Anterior cingulate cortex (tissue), 58 donors: ENCODE measurements at places on chromosomes 11 and 22.
A peak's percentile ranks its signal among the peaks of the same experiment; 100 is the strongest.

DNA sequence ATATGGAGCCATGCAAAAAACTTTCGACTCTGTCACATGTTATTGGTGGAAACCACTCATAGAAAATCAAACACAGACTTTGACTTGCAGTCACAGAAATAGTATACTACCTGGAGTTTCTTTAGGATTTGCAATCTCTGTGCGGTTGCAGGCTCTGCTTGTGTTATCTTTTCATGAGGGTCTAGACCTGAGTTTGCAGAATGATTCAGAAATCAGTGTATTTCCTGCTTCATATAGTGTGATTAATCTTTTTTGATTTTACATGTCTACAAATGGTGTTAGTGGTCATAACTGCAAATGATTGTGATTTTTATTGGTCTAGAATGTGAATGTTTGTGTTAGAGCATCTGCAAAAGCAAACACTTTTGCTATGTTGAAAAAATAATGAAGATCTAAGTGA, 690.2 kb downstream of the NTM start:
- DNase-seq: no peak

GRCh38 chr11:134486704-134487103, 74.7 kb upstream of the B3GAT1 start:
- no peak for DNase-seq

GRCh38 chr22:45870011-45870410, 107.0 kb downstream of the WNT7B start:
- DNase-seq: no peak

GRCh38 chr11:102453302-102453695, 734 bp upstream of the TMEM123 start:
- DNase-seq: peak; percentile 18

GRCh38 chr11:1165256-1166041, 7.7 kb downstream of the MUC5AC start:
- DNase-seq: no peak

DNA sequence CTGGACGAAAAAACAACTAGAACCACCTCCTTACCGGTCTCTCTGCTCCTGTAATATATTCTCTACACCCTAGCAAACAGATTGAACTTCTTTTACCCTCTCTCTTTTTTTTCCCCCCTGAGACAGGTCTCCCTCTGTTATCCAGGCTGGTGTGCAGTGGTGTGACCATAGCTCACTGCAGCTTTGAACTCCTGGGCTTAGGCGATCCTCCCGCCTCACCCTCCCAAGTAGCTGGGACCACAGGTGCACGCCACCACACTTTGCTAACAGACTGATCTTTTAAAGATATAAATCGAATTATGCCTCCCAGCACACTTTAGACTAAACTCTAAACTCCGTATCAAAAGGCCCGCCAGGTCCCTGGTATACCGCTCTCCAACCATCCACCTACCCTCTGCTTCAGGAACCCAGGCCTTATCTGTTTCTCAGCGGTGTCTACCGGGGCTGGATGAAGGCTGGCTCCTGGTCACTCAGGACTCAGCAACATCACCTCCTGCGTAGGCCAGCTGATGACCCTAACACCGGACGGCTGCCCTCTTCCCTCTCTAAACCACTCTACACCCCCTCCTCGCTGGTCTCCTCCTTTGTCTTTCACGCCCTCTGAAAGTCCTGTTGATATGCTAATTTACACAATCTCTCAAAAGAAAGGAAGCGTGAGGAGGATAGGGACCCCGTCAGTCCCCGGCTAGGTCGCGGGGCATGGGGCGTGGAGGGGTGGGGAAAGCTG, 745 bp downstream of the C22orf39 start:
- no peak for DNase-seq

DNA sequence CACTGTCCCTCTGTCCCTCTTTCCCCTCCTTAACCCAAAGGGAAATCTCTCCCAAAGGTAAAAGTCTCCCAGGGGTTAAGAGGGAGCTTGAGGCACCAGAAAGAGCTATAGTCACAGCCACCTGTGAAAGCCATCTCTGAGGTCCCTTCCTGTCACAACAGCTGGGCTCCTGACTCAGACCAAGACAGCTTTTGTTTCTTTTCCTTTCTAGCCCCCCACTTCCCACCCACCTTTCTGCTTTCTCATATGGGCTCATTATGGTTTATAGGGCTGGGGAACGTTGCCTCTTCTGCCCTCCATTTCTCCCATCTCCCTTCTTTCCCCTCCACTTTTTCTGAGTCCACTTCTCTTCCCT, 19.1 kb downstream of the MIF start:
- no peak for DNase-seq

GRCh38 chr11:96288915-96289314, 54.1 kb downstream of the MAML2 start:
- no peak for DNase-seq

GRCh38 chr11:71309611-71310010, 57.2 kb upstream of the SHANK2 start:
- DNase-seq: no peak

GRCh38 chr11:108852701-108853100, 187.8 kb downstream of the DDX10 start:
- no peak for DNase-seq

DNA sequence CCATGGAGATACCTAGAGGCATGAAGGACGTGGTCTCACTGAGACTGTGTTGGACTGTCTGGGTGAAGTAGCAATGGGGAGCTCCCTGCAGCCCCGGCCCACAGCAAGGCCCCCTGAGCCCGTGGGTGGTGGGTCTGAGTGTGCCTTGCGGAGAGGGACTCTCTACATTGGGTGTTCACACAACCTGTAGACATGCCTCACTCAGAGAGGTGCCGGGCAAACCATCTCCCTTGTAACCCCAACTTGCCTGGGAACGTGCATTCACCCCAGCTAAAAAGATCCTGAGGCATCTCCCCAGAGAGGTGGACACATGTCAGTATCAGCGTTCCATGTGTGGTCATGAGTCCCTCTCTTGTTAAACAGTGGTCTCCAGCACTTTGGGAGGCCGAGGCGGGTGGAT, 2.1 kb downstream of the VPREB1 start:
- no peak for DNase-seq

DNA sequence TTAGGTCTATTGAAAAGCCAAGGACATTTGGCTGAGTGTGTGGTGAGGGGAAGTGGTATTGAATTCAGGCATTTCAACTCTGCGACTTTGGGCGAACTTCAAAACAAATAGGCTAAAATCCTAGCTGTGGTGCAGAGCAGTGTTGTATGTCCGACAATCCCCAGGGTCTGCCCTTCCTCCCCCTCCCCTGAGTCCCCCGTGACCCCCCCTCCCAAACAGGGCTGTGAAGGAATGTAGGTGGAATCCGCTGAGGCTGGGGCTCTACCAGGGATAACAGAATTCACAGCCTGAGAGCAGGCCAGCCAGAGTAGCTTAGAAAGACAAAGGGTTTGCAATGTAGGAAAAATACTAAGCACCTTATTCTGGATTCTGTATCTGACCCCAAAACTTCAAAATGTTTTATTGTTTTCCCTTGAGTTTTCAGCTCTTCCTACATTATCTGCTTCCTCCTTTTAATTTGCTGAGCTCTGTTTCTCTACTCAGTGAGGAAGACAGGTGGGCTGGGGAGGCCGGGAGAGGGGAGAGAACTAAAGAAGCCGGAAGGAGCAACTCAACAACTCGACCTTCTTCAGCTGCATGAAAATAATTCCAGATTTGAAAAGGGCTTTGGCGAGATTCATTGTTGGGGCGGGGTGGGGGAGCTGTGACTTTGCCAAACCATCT, 315.2 kb downstream of the BLID start:
- DNase-seq: no peak

DNA sequence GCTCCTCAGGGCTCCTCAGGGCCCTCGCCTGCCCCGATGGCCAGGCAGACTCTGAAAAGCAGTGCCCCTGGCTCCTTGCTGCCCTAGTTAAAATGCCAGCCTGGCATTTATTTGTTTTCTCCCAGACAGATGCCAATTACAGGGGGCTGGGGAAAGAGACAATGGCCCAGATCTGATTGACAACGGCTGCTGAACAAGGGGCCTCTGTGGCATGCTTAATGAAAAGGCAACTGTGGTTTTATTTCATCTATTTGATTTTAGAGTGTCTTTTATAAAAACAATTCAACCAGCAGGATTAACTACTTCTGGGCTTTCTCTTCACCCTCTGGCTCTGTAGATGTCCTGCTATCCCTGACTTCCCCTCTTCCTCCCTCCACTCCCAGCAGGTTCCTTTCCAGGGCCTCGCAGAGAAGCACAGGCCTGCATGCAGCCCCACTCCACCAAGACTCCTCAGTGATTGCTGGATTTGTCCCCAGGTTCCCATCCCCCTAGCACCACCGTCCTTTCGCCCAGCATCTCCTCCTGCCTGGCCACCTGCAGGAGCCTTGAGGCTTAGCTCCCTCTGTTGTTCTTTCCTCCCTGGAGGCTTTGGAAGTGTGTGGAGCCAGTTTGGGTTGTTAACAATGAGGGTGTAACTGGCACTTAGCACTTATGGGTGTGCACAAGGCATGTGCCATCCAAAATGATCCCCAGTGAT, 171.1 kb downstream of the TENM4 start:
- no peak for DNase-seq

GRCh38 chr11:24082241-24082640, 414.6 kb upstream of the LUZP2 start:
- DNase-seq: no peak

- DNase-seq: no peak
Measured at GRCh38 chr22:48394787-48395186, 1432.9 kb downstream of the BRD1 start.

- DNase-seq: no peak
Measured at GRCh38 chr22:26271427-26271826, 102.2 kb downstream of the SEZ6L start.

DNA sequence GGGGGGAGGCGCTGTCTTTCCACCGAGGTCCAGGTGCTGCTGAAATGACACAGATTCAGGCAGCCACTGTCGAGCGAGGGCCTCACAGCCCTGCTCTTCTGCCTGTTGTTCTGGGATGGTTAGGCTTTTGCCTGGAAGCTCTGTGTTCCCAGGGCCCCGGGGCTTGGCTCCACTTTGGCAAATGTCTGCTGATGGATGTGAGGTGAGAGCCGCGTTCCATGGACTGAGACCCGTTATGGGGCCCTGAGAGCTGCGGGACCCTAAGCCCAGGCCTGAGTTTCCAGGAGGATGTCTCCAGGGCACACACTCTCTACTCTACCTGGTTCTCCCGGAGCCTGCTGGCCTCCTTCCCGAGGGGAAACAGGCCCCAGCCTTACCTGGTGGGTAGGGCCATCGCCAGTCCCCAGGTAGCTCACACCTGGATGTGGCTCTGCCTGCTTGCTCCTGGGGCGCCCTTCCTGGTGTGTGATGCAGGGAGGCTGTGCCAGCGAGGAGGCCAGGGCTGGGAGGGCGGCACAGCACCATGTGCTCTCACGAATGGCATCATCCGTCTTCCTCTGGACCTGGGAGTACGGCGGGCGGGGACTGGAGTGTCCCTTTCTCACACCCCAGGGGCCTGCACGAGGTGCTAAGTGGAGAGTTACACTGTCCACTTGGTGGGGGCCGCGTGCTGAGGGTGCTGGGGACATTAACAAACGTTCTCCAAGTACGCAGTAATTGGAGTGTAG, 435.5 kb downstream of the TBC1D22A start:
- DNase-seq: no peak

DNA sequence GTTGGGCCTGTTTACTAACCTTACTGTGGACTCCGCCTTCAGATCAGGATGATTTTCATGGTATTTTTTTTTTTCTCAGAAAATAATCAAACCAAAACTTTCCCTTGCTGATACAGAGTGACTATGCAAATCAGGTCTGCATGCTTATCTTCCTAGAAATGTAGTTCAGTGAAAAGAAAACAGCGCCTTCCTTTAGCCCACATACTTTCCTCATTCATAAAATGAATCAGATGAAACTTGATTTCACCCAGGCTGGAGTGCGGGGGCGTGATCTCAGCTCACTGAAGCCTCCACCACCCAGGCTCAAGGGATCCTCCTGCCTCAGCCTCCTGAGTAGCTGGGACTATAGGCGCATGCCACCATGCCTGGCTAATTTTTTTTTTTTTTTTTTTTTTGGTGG, 26.0 kb downstream of the ZNRF3 start:
- no peak for DNase-seq

DNA sequence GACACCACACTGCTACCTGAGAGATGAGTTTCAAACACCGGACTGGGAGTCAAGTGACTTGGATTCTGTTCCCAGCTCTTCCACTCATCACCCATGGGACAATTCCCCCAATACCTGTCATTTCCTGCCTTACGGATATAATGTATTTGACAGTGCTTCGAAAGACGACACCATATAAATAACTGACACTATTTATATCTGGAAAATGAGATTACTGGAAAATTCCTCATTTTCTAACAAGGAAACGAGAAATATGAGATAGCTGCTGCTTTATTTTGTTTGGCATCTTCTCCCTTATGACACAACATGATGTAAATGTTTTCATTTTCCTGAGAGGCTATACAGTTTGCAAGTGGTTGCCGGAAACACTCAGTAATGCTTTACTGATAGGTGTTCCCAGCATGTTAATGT, 8.6 kb downstream of the HSCB start:
- no peak for DNase-seq

DNA sequence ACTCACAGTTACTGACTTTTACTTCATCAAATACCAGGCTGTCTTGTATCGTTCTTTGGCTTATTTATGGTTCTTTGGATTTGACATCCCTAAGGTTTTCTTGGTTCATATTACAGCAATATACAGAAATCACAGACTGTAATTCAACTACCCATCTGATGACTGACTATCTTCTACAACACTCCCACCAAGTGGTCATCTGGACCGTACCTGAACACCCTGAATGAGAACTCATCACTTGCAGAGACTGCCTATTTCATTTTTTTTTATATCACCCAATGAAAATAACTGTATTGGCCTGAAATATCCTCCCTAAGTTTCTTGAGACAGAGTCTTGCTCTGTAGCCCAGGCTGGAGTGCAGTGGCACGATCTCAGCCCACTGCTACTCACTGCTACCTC, 9.5 kb upstream of the UPB1 start:
- DNase-seq: no peak

DNA sequence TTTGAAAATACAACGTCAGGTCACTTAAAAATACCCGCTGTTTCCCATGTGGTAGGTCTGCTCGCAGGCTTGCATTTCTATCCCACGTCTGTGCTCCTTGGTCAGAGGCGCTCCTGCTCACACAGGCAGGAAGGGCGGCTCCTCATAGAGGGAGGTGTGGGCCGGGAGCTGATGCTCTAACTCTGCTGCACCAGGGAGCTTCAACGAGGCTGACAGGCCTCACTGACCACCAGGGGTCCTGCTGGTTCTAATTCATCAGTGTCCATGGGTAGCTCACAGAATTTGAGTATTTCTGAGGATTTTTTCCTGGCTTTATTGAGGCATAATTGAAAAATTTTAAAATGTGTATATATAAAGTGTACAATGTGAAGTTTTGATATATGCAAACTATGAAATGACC, 68.5 kb downstream of the PIWIL3 start:
- no peak for DNase-seq

DNA sequence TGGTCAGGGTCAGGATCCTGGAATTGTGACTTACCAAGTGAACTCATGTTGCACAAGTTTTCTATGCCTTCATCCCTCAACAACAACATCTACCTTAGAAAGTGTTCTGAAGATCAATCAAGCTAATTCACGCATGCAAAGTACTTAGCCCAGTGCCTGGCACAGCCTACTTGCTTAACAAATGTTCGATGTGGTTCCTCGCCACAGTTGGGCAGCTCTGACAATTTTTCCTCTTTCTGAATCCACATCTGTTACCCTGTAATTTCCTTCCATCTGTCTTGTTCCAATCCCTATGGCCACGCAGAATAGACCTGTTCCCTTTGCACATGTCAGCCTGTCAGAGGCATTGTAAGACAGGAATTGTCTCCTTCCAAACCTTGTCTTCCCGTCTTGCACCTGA, 1415.2 kb downstream of the TBC1D22A start:
- DNase-seq: no peak

GRCh38 chr11:130773244-130773820, 142.9 kb downstream of the SNX19 start:
- no peak for DNase-seq

GRCh38 chr11:98411777-98412176, 609.0 kb upstream of the CNTN5 start:
- no peak for DNase-seq
